Panc1 (cell line): ENCODE measurements at places on chromosomes 1 and 21. TPM values are rescaled to one million over a fixed set of nuclear protein-coding genes. Genes with fewer than 3 reads are reported as not detected.

- DNase-seq, result no peak
These were observed 58.6 kb upstream of the ATP1A1 start for GRCh38 chr1:116314305-116314919.

DNA sequence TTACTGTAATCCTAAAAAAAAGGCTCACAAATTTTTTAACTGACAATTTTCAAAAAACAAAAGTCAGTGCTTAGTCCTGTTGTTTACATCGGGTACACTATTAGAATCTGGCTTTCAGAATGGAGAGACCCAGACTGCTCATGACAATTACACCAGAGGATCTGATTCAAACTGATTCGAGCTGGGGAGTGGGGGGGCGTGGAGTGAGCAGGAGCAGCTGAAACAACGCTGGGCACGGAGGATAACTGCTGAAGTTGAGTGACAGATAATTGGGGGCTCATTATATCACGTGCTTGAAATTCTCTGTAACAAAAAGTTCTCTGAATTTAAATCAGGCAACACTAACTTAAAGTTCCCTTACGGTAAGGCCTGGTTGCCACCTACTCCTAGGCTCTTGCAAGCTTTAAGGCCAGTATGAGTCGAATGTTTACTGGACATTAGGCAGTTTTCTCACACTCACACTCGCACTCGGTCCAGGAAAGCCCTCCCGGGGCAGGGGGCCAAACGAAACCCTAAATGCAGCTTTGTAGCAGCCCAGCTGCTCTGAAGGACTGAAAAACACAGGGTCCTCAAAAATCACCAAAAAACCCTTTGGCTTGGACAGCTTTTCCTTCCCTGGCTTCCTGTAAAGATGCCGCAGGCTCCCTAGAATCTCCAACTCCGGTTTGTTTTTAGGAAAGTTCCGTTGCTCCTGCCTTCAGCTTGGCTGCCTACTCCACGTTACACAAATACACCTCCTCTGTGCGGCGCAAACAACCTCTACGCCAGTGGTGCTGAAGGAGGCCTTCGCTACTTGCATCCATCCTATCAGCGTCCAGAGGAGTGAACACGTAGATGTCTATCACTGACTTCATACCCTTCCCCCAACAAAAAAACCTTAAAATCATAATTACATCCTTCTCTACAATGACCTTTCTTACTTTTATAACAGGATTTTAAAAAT, 42.9 kb downstream of the CAPZB start:
- no peak for DNase-seq

DNA sequence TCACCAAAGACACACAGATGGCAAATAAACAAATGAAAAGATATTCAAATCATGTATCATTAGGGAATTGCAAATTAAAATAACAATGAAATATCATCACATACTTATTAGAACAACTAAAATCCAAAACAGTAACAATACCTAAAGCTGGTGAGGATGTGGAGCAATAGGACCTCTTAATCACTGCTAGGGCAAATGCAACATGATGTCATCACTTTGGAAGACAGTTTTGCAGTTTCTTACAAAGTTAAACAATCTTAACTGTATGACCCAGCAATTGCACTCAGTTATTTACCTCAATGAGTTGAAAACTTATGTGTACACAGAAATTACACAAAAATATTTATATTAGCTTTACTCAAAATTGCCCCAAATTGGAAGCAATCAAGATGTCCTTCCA, 47.3 kb downstream of the SELENOF start:
- DNase-seq, result no peak

DNA sequence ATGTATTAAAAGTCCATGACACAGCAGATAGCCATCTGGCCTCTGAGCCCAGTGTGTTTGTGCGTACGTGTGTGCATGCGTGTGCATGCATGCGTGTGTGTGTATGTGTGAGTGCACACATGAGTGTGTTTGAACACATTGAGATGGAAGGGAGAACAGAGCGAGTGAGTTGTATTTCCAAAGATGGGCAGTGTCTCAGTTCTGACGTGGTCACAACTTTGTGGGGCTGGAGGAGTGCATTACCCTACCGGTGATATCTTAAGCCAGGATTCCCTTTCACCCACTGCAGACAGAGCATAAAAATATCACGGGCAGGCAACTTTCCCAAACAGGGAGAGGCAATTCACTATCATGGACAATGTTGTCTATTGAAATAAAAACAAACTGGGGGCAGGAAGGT, 27.8 kb downstream of the IRF2BP2 start:
- DNase-seq, result no peak

- no peak for DNase-seq
These were observed 77.8 kb downstream of the ALPL start for GRCh38 chr1:21586846-21587601.

DNA sequence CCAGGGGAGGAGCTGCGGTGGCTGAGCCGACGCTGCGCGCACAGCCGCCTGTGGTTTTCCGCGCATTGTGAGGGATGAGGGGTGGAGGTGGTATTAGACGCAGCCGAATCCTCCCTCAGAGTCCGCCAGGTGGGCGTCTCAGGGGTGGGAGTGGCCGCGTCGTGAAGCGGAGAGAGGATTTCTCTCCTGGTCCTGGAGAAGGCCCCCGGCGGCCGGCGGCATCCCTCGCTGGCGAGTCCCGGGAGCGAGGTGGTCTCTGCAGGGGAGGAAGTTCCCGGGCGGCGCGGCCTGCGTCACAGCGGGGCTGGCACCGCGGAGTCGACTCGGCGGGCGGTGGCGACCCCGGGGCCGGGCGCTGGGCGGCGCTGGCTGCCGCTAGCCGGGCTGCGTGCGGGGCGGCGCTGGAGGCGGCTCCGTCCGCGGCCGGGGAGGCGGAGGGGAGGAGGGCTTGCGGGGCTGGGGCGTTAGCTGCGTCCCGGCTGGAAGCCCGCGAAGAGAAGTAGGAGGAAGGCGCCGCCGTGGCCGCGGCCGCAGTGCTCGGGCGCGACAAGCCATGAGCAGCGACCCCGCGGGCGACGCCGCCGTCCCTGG, at the start of gene LRRC8C:
Gene LRRC8C, plus strand, starts transcription at position 464 of the 591 bp plus-strand sequence. CDS start 53,354 bp downstream, outside the sequence.
- DNase-seq, result no peak

GRCh38 chr1:19338323-19338762, 26.2 kb downstream of the SLC66A1 start:
- DNase-seq, result no peak

DNA sequence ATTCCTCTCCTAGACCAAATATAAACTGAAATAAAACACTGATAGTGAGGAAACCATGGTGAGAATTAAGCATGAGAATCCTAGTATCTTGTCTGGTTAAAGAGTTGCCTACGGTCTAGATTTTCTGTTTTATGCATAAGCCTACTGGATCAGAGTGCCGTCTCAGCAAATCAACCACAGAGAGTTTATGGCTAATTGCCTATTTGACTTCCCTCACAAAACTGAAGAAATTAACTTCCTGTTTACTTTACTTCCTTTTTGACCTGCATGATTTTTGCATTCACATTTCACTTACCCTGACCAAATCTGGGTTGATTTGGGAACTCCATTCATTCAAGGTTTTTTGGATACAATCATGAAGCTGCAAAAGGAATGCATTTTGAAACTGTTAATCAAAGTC, 5.0 kb downstream of the GCLM start:
- DNase-seq, result no peak

DNA sequence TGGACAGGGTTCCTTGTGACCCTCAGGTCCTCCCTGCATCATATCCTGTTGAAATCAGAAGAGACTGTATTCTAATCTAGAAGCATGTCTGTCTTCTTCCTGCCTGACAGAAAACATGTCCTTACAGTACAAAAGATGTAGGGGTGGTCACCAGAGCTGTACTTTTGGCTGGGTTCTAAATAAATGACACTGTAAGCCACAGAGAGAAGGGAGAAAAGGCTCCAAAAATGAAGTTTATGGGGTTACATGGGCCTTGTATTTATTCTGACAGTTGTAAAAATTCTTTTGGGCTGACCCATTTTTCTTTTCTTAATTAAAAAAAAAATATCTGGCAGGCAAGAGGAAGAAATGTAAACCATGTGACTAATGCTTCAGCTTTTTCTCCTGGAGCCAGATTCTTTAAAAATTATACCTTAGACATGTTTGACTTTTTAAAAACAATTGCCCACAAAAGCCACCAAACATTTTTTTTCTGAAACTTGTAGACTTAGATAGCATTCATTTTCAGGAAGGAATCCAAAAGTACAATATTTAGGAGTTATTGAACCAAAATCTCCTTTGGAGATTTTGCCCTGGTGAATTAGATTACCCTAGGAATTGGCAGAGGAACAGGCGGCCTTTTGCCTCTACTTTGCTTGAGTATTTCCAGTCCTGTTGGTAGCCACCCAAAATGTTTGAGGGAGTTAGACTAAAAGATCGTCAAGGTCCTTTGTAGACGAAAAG, 17.1 kb downstream of the RGL1 start:
- DNase-seq, result no peak

GRCh38 chr21:45305836-45306235, 18.1 kb upstream of the POFUT2 start:
- DNase-seq, result no peak

DNA sequence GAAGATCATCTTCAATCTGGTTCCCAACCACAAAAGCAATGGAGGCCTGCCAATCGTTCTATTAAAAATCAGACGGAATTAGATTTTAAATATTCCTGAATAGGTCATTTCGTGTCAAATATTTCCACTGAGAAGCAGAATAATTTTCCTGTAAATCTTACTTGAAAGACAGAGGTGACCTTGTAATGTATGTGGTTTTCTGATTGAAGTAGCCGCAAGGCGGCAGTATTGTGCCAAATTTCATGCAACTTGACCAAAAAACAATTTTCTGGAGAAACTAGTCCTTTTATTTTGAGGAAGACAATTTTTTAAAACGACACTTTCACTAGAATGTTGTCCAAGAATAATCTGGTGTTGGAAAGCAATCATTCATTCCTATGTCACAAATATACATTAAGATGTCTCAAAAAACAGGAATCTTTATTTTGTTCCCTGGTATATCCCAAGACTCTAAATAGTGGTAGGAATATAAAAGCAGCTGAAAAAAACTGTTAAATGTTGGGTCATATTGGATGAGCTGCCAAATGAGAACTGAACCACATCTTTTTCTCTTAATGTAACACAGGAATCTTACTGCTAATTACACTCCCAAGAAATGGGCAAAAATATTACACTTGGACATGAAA, 33.6 kb downstream of the SPAG17 start:
- peak; percentile 46 for DNase-seq

DNA sequence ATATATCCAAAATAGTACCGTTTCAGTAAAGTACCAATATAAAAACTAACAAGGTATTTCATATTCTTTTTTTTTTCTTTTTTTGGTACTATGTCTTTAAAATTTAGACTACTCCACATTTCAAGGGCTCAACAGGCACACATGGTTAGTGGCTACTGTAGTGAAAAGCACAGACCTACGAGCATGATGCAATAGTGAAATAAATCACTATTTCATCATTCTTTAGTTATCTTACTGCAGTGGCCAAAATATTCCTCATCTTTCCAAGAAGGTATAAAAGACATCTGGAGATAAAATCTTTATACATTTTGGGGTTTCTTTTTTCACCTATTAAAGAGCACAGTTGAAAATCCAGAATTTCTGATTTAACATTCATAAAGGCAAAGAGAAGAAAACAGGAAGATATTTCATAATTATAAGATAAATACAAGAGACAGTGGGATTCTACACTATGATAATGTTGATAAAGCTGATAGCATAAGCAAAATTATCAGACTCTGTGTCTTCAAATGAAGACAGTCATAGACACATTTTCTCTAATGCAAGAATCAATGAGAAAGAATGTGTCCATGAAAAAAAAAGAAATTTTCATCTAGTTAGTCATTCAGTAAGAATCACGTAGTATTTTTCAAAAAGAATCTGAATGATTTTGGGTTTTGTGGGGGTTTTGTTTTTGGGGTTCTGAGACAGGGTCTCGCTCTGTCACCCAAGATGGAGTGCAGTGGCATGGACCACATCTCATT, 41.9 kb downstream of the CEP170 start:
- no peak for DNase-seq

DNA sequence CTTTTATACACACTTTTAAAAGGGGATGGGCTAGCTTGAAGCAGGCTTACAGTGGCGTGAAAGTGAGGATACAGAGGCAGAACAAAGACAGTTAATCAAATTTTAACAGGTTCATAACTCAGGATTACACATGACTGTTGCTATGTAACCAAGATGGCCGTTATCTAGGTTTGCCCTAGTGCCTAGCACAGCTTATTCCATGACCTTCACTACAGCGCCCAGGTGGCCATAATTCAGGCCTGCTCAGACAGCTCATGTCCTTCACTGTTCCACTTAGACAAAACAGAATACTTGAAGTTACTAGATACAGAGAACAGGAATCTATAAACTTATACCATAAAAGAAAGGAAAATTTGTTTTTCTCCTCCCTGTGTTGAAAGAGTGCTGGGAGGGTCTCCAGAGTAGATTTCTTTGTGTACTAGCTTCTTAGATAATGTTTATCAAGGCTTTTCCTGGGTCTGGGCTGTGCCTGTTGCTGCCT, 6.2 kb upstream of the SPRR2F start:
- no peak for DNase-seq

DNA sequence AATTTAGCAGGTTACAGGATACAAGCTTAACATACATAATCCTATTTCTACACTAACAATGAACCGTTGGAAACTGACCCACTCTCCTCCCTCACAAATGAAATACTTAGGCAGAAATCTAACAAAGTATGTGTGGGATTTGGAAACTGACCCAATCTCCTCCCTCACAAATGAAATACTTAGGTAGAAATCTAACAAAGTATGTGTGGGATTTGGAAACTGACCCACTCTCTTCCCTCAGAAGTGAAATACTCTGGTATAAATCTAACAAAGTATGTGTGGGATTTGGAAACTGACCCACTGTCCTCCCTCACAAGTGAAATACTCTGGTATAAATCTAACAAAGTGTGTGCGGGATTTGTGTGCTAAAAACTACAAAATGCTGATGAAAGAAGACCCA, 60.3 kb downstream of the TRAF5 start:
- DNase-seq, result no peak

- no peak for DNase-seq
These were observed 21.9 kb upstream of the XPR1 start for GRCh38 chr1:180609643-180610555.

The BPNT1 gene
- total RNA-seq, result 20.8 TPM

The TMEM52 gene
- 2.5 TPM for total RNA-seq

The C8A gene
- not detected for total RNA-seq

The MNDA gene
- total RNA-seq, result not detected

The RHOU gene
- total RNA-seq, result 9.2 TPM

The INTS3 gene
- total RNA-seq, result 77.3 TPM
